ENCODE measurements at places on chromosomes 5 and 9.
A peak's percentile ranks its signal among the peaks of the same experiment; 100 is the strongest.

DNA sequence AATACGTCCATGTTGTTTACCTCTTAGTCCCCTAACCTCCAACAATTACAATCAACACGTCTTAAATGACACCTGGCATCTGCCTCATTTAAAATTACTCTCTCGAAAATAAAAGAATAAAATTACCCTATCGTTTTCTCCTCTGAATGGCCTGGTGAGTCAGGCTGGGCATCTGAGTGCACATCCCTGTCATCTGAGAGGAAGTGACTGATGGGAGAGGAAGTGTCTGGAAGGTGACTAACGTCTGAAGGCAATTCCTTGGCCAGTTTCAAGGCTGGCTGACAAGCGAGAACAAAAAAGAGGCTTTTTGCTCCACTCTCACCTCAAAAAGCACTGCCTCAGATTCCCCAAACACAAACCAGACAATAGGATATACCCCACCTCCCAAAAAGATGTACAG is 57.7 kb downstream of the MAPKAP1 start:
- no peak for DNase-seq

- DNase-seq, result peak; percentile 72
These were observed 14.1 kb downstream of the TRIM7 start for GRCh38 chr5:181190711-181191525.

- no peak for DNase-seq
These were observed 2.8 kb upstream of the CDK7 start for GRCh38 chr5:69231851-69232250.

GRCh38 chr9:2790466-2790865 is 53.4 kb downstream of the PUM3 start:
- no peak for DNase-seq

GRCh38 chr9:73995836-73996235 is 501.3 kb upstream of the RORB start:
- DNase-seq, result no peak

DNA sequence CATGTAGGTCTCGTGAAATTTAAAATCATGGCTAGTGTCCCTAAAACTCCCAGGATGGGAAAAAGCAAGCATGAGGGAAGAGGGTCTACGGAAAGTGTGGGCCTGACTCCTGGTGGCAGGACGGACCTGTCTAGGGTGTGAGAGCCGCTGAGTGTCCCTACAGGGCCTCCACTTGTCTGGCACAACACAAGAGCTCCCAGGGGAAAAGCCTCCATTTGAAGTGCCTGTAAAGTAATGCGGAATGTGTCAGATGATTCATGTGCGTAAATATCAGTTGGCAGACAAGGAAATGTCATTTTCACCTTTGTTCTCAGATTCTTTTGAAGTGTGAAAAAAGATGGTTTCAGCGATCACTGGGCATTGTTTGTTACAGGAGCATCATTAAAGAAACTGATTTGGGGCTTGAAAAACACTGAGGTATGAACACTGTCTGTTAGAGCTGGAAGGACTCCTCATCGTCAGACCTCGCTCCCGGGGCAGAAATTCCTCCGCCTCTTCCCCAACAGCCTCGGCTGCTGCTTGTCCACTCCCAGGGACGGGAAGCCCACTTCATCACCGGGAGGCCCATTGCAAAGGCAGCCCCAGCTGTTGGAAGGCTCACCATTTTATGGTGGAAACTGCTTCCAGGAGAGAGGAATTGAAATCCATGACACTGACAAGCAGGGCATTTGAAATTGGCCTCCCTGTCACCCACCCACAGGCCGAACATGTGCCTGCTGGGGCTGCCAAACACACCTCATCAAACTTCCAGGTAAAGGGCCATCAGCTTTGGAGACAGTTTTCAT is 240.8 kb downstream of the FSTL4 start:
- DNase-seq, result no peak

GRCh38 chr5:145750199-145750598 is 84.9 kb downstream of the PRELID2 start:
- DNase-seq, result no peak

DNA sequence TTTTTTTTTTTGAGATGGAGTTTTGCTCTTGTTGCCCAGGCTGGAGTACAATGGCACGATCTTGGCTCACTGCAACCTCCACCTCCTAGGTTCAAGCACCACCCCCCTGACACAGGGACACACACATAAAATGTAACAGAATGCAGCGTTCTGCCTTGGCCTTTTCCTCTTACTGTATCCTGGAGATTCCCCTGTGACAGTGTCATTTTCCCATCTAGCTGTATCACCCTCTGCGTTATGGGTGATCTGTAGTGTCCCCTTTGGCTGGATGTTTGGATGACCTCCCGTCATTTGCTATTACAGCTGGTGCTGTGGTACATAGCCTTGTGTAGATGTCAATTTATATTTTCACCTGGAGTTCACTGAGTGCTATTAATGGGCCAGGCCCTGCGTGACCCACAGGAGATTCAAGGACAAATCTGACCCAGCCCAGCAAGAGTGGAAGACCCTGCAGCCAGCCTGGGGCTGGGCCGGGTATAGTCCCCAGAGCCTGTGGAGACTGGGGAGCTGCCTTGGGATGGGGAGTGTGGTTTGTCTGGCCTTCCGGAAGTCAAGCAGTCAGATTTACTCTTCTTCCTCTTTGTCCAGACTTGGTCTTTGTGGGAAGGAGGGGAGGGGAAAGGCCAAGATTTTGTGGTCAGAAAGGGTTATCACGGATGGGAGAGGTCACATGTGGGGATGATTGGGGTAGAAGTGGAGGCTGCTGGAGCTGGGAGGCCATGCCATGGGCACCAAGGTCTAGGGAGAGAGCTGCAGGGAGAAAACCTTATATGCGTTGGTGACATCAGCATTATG is 43.6 kb downstream of the ERGIC1 start:
- DNase-seq, result no peak

DNA sequence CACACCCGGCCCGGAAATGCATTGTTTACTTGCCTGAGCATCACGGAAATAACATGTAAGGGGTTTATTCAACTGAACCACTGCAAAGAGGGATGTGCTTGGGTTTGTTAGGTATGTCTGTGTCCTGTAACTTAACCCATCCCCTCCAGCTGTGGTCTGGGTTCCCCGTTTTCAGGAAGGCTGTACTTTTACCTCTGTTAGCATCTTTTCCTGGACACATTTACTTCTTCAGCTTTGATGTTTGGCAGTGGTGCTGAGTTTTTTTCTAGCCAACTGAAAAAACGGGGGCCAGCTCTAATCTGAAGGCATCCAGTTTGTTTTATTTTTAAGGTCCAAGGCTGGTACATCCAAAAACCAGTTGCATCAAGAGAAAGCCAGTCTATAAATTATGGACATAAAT is 561.8 kb downstream of the BNC2 start:
- DNase-seq, result no peak

DNA sequence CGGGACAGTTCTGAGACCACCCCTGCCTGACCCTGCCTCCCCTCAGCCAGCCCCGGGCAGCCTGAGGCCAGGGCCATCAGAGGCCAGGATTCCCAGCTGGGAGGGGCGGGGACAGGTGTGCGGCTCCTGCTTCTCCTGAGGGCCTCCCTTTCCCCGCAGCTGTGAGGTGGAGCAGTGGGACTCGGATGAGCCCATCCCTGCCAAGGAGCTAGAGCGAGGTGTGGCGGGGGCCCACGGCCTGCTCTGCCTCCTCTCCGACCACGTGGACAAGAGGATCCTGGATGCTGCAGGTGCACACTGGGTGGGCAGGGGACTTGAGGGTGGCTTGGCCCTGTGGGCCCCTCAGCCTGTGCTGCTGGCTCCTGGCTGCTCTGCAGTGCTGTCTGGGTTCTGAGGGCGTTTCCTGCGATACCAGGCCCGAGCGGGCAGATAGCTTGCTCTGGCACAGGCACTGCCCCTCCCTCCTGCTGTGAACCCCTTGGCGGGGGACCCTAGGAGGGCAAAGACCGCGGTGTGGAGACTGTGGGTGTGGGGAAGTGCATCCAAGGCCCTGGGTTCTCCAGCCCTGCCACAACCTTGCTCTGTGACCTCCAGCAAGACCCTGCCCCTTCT is 2.3 kb downstream of the GRHPR start:
- DNase-seq, result no peak

DNA sequence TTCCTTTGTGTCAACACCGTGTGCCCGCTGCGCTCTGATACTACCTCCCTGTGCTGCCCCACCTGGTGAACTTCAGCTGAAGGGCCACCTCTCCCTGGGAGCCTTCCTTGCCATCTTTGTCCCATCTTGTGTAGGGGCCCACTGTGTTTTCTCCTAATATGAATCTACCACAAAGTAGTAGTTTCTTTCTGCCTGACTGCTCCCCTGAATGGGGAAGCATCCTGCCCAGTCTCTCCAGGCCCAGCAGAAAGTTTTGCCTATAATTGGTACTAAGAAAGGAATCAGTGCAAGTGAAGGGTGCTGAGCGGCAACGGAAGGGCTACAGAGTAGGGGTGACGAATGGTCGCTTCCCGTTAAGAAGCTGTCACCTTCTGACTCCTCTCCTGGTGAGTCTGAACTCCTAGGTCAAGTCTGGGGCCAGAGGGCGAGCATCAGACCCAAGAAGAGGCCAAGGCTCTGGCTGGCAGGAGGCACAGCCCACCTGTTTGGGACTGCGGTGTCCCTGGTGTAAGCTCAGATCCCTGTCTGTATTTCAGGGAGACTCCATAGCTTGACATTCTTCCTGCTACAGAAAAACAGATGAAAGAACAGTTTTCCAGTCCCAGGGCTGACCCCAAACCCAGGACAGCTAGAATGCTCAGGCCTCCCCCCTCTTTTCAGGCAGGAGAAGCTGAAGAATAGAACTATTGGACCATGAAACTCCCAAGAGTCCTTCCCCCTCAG is 24.1 kb downstream of the WWC1 start:
- no peak for DNase-seq

- peak; percentile 34 for DNase-seq
These were observed 41.4 kb upstream of the RNU6ATAC start for GRCh38 chr9:134205672-134206310.

DNA sequence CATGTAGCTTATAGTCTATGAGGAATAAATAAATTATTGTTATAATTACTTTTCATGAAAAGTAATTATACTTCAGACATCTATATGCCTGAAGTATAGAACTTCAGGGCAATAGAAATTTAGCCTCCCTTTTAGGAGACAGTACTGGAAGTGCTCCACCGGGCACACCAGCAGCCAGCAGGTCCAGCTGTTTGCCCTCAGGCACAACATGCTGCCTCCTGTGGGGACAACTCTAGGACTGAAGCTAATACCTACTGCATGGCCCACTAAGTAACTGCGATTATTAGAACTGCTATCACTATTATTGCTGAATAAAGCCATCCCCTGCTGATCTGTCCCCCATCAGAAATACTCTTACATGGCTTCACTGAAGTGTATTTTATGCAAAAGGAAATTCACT is 329.6 kb downstream of the MED10 start:
- no peak for DNase-seq

- DNase-seq, result no peak
These were observed 7.7 kb downstream of the CCNI2 start for GRCh38 chr5:132754947-132755346.

DNA sequence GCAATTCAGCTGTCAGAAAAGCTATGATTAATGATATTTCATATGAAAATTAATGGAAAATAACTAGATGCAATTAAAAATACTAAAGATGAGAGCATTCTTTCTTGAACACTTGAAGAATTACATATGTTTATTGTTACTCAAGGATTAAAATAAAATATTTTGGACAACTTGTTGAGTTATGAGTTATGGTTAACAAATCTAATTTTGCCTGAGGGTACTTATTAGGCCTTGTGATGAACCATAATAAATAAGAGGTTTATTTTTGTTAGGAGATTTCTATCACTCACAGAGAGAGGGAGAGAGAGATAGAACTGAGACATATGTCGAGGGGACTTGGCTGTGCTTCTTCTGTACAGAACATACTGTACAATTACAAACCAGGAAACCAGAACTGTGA is 183.7 kb downstream of the ISL1 start:
- no peak for DNase-seq

- no peak for DNase-seq
These were observed 298.9 kb downstream of the TMEM38B start for GRCh38 chr9:105993116-105993854.

DNA sequence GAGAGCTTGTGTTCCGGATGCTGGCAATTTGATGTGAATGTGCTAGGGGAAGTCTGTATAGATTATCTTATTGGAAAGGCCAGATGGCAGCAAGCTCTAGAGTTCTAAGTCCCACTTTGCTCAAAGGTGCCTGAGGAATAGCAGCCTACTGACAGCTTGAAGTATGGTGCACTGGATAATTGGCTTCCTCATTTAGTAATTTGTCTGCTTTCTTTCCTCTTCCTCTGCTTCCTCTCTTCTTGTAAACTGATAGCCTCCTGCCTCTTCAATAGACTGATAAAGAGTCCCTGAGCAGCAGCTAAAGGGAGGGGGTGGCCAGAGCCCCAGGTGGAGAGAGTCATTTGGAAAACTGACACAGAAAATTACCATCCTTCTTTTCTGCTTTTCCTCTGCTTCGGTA is 177.3 kb downstream of the FGF1 start:
- no peak for DNase-seq

DNA sequence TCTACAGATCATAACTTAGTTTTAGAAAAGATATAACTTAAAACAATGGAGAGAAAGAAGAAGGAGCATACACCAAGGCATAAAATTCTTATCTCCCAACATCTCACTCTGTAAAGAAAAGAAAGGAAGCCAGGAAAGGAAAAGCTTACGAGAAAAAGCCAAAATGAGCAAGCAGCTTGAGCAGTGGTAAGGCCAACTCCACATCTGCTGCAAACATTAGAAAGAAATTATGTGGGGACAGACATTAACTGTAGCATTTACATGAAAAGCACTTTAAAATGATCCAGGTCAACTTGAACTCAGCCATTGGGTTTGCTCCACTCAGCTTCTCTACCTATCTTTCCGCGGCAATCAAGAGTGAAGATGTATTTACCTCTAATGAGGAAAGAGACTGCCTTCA is 176.9 kb downstream of the BNC2 start:
- DNase-seq, result no peak

- no peak for DNase-seq
These were observed 10.6 kb upstream of the HMCN2 start for GRCh38 chr9:130254747-130255630.

- DNase-seq, result no peak
These were observed 148.5 kb downstream of the ISOC1 start for GRCh38 chr5:129243039-129243438.
